ENCODE measurements at places on chromosomes 4 and X.

- DNase-seq: peak; percentile 80
These were observed 54.4 kb upstream of the HS3ST1 start for GRCh38 chr4:11483046-11483445.

DNA sequence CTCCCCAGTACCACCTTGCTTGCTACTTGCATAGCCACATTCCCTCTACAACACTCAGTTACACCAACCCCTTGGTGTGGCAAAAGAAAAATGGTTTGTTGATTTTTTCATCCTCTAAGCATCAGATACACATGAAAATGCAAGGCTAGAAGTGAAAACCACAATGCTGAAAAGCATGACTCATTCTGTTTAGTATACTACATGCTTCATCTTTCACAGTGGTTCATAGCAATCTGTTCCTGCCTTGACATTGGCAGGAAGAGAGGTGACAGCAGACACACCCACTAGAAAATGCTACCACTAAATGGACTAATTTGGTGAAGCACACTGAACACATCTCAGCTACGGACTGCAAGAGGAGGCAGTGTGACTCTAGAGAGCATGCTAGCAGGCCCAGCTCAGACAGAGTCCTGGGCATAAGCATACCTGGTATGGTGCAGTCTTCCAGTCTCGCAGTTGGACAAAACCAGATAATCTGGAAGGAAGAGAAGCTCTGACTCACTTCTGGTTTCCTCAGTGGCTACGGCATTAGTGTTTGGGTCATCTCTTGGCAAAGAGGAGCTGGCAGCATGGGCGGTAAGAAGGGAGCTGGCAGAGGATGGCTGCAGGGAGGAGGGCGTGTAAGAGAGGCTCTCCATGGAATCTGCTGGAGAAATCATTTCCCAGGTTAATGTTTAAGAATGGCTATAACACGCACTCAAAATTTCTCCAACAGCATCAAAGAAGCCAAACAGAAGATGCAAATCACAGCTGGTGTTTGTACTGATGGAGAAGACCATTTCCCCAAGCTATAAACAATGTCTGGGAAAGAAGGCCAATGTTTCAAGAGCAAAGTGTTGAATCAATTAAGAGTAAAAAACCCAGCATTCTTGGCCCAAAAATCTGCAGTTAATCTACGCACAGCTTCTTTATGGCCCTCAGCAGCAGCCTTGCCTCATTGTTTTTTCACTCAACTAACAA, 37.8 kb downstream of the GAB3 start:
- DNase-seq: peak; percentile 50

- DNase-seq: no peak
These were observed 232.3 kb upstream of the TENM3 start for GRCh38 chr4:182010876-182011275.

DNA sequence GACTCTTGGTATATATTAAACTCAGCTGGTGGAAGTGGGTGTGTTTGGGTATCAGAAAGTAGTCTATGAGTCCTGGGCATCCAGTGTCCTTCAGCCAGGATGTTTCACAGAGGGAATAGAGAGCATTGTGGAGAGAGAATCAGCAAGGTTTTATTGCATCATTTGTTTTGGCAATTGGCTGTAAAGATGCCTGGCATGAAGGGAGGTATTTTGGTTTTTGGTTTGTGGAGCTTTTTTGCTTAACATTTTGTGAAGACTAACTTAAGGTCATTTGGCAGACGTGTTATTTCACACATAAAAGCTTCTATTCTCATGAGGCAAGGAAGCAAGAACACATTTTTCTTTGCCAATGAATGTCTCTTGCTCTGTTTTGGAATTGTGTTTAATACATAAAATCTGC, 71.1 kb downstream of the DCLK2 start:
- no peak for DNase-seq

DNA sequence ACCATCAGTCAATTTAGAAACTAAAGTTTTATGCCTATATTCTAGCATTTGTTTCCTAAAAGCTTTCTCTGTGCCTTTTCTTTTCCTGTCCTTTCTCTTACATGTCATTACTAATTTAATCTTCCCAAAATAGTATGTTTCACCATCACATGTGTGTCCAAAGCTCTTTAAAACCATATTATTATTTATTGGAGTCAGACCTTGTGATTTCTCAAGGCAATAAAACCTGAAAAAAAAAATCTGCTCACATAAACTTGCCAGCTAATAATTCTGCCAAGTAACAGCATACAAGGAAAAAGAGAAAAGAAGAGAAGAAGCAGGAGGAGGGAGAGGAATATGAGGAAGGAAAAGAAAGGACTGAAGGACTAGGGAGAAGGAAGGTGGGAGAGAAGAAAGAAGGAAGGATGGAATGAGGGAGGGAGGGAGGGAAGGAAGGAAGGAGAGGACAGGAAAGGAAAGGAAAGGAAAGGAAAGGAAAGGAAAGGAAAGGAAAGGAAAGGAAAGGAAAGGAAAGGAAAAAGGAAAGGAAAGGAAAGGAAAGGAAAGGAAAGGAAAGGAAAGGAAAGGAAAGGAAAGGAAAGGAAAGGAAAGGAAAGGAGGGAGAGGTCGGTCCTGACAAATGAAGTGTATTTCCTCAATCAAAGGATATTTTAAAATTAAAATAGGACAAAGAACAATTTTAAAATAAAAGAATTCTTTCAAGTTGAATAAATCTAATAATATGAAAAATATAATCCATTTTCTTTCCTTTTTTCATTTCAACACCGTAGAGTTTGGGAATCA, 57.4 kb downstream of the ANTXR2 start:
- DNase-seq: no peak

- DNase-seq: no peak
These were observed 55.9 kb upstream of the LEF1 start for GRCh38 chr4:108224611-108225053.

DNA sequence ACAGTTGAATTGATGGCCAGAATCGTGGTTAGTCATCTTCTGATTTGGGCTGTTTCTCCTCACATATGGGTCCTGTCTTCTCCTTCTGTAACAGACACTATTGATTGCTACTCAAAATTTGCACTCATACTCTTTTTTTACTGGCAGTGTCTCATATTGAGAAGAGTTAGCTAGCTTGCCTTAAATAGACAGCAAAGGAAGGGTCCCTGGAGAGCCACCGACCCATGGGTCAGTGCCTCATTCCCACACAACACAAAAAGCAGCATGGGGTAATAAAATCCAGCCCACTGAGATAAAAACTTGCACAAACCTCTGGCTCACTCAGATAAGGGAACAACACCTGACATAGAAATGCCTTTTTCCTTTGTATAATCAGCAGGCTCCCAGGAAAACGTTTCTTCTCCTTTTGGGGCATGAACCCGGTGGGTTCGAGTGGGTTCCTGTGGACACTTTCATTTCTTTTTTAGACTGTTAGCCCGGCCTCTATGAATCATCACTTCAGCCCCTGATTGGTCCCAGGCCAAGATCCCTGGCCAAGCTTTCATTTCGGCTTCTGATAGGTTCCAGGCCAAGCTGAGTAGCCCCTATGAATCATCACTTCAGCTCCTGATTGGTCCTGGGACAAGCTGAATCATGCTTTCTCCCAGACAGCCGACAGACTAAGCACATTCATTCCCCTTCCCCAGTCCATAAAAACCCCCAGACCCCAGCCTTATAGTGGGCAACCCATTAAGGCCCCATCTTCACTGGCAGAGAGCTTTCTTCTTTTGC, 408.1 kb downstream of the DCAF12L2 start:
- no peak for DNase-seq

- DNase-seq: no peak
These were observed 105.1 kb upstream of the NAP1L5 start for GRCh38 chr4:88802585-88803286.

DNA sequence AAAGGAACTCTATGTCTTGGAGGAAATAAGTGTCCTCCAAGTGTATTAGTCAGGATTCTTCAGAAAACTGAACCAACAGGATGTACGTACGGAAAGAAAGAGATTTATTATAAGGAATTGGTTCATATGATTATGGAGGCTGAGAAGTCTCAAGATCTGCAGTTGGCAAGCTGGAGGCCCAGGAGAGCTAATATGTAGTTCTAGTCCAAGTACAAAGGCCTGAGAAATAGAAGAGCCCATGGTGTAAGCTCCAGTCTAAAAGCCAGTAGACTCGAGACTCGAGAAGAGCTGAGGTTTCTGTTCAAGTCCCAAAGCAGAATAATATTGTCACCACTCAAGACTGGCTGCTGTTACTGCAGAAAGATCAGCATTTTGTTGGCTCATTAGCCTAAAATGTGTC, 65.3 kb upstream of the EFNB1 start:
- DNase-seq: no peak

DNA sequence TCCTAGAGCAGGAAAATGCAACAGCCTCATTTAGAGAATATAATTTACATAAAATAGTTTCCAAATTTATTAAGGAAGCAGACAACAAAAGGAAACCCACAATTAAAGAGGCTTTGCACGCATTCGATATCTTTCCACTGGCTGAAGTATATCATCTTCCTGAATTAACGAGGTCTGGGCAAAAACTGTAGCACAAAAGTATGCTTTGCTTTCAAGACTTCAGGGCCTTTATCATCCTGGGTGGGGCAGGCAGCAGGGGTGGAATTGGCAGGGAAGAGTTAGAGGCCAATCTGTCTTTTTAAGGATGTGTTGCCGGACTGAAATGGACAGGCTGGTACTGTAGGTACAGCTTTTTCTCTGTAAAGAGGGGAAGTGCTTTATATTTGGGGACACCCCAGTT, 17.0 kb upstream of the STX18 start:
- no peak for DNase-seq

DNA sequence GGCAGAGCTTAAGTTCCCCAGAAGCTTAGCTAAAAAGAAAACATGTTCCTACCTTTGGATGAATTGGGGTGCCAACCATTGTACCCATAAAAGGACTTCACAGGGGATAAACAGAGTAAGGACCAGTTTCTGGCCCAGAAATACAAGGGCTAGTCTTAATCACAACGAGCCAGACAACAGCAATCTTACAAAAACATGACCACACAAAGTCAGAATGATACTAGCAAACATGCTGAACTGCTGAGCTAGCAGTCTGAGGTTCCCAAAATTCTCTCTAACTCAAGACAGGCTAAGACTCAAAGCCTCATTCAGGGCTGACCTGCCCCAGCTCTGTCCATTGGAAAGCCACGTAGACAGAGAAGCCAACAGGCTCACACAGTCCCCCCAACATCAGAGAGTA, 40.3 kb downstream of the ATP11C start:
- DNase-seq: no peak

GRCh38 chrX:15723887-15724517, 14.1 kb upstream of the CA5B start:
- DNase-seq: no peak

- no peak for DNase-seq
These were observed 39.4 kb downstream of the PDE5A start for GRCh38 chr4:119589165-119589564.

DNA sequence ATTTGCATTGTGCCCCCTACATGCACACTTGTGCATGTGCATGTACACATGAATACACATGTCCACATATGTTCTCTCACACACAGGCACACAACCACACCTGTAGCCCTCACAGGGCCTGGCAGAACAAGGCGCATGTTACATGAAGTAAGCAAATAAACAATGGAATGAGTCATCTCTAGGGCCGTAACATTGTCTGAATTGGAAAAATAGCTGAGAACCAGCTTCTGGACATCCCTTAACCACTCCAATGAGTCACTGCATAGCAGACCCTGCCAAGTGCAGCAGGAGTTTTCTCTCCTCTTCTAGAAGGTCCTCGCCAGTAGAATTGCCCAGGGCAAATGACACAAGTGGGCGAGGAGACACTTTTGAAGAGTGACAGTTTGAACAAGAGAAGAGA, 66.1 kb downstream of the MAGEA10 start:
- peak; percentile 55 for DNase-seq

DNA sequence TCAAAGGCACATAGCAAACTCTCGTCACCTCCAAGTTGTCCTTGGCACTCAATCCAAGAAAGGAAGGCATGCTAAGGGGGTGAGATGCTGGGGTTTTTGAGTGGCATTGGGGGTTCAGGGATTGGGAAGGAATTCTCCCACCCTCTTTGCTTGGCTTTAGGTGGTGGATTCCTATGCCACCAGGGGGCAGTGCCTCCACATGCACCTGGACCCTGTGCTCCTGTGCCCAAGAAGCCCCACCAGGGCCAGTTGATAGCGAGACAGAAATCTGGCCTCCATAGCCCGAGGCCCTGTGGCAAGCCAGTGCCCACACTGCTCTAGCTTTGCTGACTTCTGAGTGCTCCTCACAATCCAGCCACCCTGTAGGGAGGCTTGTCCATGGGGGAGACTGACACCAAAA, 2.0 kb upstream of the FATE1 start:
- DNase-seq: no peak

DNA sequence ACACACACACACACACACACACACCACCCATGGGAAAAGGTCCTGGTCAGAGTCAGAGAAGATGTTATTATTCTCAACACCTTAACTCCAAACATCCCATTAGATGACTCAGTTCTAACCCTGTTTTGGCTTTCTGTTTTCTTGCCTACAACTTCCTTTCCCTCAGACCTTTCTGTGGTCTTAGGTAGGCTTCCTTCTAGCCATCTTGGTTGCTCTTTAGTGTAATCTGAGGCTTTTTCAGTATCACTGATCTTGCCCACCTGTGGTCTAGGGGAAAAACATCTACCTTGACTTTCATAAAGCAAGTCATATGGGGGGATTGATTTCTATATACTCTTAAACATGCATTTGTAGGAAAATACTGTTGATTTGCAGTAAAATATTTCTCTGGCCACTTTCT, 56.9 kb downstream of the ATG4A start:
- DNase-seq: no peak

- DNase-seq: no peak
These were observed 284.8 kb upstream of the FGF13 start for GRCh38 chrX:138996268-138996667.

GRCh38 chrX:154094833-154095232, 2.7 kb downstream of the MECP2 start:
- no peak for DNase-seq

DNA sequence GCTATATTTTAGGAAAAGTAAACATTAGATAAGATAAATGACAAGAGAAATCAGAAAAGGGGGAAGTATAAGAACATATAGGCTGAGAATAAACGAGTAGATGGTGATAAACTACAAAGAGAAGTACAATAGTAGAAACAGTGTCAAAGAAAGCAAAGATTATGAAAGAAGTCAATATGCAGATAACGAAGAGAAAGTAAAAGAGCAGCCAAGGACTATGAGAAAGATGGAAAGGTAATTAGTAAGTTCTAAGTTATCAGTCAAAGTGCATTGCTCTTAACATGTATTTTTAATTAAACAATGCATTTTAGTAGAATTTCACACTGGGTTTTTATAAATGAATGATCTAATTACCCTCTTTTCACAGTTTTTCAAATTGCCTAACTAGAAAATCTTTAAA, 1801.3 kb upstream of the PCDH10 start:
- no peak for DNase-seq

DNA sequence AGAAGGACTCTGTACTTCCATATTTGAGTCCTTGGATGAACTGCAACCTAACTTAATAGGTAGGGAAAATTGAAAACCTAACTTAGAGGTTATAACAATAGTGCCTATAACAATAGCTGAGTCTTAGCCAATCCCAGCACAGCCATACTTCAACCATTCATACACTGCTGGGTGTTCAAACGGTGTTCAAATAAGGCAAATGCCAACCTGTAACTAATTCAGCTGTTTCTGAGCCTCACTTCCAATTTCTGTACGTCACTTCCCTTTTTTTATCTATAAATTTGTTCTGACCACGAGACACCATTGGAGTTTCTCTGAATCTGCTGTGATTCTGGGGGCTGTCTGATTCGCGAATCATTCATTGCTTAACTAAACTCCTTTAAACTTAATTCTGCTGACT, 9.6 kb upstream of the GRSF1 start:
- no peak for DNase-seq

All from kidney capillary endothelial cell (primary cell).